Activated effector memory CD4-positive, alpha-beta T cell treated with anti-CD3 and anti-CD28 coated beads, Interleukin-2, amount 50 U/mL, for 16 hours (primary cell): ENCODE measurements at places on chromosomes 11 and 22.

- no peak for DNase-seq
Observed at GRCh38 chr11:113338730-113339129, 24.3 kb downstream of the TTC12 start.

DNA sequence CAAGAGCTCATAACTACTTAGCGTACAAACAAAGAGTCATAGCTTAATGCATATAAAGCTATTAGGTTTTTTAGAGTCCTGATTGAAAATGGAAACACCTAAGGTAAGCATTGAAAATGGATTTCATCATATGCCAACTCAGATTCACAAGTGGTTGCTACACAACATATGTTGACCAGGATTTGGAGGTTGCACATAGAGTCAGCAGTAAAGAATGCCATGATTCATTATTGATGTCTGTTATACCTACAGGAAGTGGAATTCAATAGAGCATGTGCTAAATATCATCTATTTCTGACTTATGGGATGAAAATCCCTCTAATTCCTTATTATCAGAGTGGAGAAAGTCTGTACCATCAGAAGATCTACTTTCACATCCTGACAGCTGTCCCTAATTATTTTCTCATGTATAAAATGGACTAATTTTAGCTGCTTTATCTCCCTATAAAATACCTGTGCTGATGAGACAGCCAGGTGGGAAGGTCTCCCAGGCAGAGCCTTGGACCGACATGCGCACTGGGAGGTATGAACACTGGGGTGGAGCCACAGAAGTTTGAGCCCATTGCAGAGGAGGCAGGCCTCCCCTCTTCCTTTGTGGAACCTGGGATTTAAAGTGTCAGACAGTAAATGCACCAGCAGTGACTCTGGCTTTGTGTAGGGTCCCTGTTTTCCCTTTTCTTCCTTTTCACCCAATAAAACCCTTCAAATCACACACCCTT, 204.2 kb downstream of the AASDHPPT start:
- no peak for DNase-seq

GRCh38 chr11:102879801-102880200, 5.0 kb upstream of the MMP12 start:
- DNase-seq, result no peak

GRCh38 chr11:46243796-46244109, 33.7 kb upstream of the CREB3L1 start:
- DNase-seq, result no peak

GRCh38 chr11:212150-213100, 4.9 kb downstream of the RIC8A start:
- no peak for DNase-seq

DNA sequence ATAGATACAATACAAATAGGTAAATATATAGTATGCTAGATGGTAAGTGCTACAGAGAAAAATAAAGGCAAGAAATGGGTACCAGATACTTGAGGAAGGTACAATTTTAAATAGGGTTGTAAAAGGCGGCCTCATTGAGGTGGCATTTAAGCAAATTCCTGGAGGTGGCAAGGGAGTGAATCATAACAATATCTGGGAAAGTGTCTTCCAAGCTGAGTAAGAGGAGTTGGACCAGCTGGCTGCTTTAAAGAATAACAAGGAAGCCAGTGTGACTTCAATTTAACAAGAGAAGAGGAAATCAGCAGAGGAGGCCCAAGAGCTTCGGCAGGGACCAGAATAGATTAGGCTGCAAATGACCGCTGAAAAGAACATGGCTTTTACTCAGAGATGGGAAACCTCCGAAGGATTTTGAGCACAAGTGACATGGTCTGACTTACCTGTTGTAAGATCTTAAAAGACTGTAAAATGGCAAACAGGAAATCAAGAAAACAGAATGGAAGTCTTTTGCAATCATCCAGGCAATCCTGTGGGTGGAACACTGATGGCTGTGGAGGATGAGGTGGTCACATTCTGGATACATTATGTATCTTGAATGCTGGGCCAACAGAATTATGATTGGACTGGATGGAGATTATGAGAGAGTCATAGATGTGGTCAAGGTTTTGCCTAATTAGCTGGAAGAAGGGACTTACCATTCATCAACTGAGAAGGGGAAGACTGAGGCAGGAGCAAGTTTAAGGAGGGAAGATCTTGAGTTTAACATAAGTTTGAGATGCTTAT, 77.2 kb downstream of the RDX start:
- DNase-seq, result no peak

DNA sequence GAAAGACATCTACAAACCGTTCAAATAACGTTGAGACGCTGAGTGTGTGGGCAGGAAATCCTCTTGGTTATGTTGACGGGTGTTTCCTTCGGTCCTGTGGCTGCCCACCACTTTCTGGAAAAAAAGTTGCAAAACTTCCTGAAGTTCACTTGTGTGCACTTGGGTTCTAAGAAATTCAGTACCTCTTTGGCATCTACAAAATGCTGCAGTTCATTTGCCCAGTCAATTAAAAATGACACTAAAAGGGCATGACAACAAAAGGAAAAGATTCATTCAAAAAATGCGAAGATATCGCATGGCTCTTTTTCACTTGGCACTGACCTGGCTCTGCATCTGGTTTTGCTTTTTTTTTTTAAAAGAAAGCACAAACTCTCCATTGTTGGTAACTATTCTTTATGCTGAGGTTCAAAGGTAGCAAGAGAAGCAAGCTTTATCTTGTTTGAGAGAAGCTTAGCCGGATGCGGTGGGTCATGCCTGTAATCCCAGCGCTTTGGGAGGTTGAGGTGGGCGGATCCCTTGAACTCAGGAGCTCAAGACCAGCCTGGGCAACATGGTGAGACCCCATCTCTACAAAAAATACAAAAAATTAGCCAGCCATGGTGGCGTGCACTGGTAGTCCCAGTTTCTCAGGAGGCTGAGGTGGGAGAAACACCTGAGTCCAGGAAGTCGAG, 10.6 kb upstream of the XBP1 start:
- DNase-seq, result peak; percentile 71

DNA sequence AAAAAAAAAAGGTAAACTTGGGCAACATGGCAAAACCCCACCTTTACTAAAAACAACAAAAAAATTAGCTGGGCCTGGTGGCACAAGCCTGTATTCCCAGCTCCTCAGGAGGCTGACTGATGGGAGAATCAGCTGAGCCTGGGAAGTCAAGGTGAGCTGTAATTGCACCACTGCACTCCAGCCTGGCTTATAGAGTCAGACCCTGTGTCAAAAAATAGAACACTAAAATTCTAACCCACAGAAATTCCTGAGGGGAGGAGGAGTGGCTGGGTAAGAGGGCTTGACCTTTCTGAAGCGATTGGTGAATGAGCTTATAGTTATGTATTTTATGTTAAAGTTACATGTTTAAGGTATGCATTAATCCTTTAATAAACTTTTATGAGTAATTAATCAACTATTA, 53.3 kb downstream of the FAT3 start:
- DNase-seq, result no peak

DNA sequence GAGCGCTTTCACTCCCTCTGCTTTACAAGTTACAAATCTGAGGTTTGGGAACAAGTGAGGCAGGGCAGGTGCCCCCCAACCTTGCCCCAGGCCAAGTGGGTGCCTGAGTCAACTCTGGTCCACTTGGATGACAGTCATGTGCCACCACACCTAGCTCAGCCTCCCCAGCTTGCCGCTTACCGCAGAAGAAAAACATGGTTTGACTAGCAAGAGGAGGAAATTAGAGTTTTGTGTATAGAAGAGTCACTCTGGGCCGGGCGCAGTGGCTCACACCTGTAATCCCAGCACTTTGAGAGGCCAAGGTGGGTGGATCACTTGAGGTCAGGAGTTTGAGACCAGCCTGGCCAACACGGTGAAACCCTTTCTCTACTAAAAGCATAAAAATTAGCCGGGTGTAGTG, 27.7 kb upstream of the CHKA start:
- DNase-seq, result peak; percentile 59

DNA sequence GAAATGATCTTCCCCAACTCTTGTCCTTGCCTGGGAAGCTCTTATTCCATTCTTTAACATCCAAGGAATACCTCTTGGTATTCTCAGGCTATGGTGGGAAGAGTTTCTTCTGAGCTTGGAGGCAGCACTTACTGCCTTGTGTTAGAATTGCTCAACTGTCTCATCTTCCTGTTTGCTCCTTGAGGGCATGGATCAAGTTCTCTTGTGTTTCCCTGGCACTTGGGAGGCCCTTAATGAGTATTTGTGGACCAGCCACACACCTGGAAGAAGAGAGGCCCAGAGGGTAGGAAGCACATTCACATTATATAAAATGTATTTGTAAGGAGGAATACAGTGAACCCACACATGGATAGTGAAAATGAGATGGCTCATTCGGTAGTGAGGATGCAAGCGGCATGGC, 3.4 kb upstream of the SORL1-AS1 start:
- DNase-seq, result no peak

DNA sequence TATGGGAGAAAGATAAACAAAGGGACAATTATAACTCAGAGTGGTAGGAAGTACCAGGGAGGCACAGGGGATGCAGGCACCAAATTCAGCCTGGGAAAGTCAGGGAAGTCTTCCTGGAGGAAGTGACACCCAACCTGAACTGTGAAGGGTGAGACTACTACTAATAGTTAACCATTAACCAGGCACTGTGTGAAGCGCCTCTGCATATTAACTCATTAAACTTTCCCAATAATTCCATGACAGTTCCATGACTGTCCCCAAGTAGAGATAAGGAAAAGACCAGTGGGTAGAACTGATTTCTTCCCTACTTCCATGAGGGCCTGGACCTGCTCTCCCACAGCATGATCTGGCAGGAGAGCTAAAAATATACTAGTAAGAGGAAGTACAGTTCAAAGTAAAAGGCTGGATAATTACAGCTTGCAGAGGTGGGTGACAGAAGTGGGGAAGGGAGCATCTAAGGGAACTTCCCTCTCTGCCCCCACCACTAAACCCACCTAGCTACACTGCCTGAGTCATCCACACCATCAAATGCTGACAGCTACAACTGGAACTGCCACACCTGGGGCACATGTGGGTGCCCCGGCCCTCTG, 4.7 kb upstream of the AP1B1 start:
- DNase-seq, result no peak
